ENCODE measurements at places on chromosomes 7 and 10.

GRCh38 chr7:140670343-140670935 lies 2.3 kb upstream of the ADCK2 start:
- DNase-seq: no peak

DNA sequence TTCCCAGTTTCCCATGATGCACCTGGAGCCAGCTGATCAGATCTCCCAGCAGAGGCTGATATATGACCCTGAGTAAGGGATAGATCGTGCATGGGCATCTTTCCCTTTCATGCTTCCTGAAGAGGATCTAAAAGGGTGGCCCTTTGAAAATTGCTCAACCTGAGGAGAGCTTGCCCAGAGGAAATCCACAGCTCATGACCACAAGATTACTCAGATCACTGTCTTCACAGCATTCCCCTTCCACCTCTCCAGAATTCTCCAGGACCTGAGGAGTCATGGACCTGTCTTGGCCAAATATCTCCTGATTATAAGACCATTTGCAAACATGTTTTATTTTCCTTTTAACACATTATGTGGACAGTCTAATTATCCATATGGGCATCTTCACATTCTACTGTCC lies 328.1 kb downstream of the LHFPL3 start:
- no peak for DNase-seq

DNA sequence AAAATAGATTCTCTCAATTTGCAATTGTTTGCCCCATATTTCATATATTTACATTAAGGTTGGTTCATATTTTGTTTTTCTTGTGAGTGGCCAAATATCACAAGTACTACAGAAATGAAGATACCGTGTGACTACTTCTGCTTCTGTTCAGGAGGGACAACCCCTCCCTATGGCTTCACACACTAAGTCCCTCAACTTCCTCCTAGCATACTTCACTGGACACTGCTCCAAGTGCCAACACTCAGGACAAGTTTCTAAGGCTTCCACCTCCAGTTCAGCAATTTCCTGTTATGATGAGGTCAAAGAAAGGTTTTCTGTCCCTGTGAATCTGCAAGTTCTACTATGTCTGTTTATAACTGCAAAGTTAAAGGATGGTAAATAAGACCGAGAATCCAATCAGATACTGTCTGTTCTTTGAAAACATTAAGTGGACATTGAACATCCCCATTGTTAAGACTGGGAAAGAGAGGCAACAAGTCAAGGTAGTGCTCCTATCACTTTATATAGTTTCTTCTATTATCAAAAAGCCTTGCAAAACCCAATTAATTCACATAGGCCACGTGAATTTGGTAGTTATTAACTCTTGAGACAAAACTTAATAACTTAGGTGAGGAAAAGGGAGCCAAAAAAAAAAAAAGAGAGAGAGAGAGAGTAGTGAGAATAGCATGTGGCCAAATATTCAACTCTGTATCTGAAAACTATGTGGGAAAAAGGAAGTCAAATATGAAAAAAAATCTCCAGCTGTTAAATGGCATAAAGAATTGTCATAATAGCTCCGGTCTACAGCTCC lies 81.3 kb upstream of the DKK1 start:
- no peak for DNase-seq

DNA sequence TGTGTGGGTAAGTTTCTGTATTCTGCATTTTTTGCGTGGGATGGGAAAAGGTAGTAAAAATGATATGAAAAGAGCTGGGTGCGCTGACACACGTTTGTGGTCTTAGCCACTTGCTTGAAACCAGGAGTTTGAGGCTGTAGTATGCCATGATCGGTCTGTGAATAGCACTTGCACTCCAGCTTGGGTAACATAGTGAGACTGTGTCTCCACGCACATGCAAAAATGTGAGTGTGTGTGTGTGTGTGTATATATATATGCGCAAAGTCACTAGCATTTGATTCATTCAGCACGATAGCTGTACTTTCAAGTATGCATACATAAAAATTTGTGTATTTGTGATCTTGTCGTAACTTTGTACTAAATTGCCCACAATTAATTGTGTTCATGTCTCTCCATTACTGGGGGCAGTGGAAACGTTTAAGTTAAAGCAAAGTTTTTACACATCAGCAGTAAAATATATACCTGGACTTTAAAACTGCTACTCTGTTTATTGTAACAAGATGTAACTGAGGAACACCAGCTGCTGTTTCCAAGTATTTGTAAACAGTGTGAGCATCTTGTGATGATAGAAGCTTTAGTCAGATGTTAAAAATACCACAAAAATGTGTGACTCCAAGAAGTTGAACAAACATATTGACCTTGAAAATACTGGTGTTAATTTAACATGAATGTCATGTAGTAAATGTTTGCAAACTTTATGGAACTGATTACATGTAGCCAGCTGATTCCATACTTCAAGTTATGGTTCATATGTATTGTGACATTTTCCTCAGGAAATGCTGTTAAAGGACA lies 1.6 kb downstream of the ZRANB1 start:
- DNase-seq: no peak

DNA sequence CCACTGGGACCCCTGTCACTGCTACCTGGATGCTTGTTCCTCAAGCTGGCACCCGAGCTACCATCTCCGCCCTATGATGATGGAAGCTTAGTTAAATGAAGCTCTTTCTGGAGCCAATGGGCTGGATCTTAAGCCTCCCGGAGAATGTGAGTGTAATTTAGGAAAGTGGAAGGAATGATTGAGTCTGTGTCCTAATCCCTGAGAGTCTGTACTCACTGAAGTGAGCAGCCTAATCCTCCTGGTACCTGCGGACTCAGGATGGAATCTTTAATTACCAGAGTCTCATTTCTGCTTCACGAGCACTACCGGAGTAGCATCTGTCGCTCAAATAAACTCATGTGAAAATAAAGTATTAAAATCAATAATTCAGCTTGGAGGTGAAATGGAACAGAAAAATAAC lies 255.5 kb downstream of the WDR37 start:
- no peak for DNase-seq

DNA sequence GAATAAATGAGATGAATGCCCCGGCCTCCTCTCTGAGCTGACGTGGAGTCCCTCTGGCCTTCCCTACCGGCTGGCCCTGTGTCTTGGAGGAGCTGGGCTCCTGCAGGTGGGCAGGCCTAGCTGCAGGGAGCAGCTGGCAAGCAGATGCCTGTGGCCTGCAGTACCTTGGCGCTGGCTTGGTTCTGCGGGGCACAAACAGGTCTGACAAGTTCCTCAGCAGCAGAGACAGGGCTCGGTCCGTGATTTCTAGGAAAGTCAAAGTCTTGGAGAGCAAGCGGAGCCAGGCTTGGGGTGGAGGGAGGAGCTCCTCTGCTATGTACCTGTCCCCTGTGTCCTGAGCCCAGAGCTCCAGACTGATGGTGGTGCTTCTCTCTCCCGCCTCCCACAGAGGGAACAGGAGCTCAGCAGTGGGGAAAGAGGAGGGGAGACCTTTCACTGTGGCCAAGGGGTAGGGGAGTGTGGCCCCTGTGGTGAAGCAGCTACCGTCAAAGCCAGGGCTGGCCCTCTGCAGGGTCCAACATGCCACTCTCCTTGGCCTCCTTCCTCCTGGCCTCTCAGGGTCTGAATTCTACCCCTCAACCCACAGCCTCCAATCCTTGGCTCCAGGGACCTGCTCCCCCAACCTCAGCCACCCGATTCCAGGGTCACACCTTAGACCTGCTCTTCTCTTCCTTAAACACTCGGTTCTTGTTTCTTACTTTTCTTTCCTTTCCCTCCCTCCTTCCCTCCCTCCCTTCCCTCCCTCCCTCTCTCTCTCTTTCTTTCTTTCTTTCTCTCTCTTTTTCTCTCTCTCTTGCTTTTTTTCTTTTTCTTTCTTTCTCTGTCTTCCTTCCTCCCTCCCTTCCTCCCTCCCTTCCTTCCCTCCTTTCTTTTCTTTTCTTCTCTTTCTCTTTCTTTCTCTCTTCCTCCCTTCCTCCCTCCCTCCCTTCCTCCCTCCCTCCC lies 20.1 kb downstream of the MYL10 start:
- no peak for DNase-seq

DNA sequence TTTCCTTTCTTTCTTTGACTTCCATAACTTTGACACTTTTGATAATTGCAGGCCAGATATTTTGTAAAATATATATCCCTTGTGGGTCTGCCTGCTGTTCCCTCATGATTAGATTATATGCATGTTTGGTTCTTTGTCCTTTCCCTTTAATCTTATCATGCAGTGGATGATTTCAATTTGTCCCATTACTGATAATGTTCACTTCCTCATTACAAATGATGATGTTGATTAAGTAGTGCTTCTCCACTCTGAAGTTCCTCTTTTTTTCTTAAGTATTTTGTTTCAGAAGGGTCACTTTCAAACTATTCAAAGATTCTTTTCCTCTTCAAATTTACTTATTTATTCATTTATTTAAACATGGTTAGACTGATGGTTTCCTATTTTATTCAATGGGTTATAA lies 898.1 kb downstream of the XPNPEP1 start:
- no peak for DNase-seq

DNA sequence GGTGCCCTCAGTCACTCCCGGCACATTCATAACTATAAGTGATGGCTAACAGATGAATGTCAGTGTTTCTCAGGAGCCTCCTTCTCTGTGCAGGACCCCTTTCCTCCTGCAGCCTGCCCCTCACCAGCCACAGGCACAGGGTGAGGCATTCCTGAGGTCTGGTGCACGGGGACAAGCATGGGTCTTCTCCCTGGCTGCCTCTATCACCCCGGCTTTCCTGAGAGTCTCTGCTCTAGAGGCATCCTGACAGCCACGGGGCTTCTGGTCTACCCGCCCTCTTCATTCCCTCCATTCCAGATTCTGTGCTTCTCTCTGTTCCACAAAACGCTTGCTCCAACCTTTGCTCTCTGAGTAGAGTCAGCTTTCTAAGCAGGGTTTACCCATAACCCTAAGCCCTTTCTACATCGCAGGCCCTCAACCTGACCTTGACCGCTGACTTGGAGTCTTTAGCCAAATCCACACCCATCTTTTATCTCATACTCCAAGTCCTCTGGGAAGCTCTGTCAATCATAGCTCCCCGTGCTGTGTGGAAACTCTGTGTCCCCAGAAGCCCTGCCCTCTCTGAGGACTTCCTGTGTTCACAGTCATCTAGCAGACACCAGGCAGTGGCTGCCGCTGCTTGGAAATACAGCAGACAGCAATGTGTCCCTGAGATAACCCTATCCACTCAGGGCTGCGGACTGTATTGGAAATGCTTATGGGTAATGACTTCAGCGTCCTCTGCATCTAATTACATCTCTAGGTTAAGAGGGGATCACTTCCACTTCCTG lies 159.0 kb downstream of the SFMBT2 start:
- no peak for DNase-seq

GRCh38 chr10:95588025-95588424 lies 26.9 kb upstream of the SORBS1 start:
- no peak for DNase-seq

- no peak for DNase-seq
Observed at GRCh38 chr10:78279756-78280155, 246.1 kb downstream of the RPS24 start.

DNA sequence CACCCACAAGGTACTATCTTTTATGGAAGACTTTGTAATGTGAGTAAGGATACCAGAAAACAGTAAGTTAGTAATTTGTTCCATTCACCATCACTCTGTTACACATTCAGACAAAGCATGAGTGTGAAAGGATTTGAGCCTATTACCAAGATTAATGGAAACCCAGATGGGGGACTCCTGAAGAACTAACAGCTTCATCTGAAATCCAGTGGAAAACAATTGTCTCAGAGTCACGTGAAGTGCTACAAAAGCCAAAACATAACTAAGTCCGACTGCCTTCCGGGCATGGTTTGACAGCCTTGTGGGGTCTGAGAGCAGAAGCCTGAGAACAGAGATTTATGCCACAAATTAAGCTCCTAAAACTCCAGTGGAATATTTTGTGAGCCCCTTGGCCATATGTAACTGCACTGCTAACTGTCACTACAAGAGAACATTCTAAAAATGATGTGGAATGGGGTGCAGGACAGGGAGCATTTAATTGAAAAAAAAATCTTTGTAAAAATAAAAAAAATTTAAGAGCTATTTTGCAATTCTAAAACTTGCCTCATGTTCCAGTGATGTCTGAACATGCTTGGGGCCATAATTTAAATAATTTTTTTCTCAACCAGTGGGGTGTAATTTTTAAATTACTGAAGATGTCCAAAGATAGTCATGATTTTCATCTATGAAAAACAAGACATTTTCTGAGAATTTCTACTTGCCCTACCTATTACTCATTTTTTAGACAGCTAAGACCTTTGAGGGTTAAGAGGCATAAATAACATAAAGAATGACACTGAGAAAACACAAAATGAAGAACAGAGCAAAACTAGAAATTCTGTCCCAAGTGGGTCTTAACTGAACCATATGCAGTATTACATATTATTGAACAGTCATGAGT lies 555.0 kb downstream of the INHBA start:
- DNase-seq: no peak

GRCh38 chr10:3907514-3907913 lies 122.5 kb upstream of the KLF6 start:
- no peak for DNase-seq

DNA sequence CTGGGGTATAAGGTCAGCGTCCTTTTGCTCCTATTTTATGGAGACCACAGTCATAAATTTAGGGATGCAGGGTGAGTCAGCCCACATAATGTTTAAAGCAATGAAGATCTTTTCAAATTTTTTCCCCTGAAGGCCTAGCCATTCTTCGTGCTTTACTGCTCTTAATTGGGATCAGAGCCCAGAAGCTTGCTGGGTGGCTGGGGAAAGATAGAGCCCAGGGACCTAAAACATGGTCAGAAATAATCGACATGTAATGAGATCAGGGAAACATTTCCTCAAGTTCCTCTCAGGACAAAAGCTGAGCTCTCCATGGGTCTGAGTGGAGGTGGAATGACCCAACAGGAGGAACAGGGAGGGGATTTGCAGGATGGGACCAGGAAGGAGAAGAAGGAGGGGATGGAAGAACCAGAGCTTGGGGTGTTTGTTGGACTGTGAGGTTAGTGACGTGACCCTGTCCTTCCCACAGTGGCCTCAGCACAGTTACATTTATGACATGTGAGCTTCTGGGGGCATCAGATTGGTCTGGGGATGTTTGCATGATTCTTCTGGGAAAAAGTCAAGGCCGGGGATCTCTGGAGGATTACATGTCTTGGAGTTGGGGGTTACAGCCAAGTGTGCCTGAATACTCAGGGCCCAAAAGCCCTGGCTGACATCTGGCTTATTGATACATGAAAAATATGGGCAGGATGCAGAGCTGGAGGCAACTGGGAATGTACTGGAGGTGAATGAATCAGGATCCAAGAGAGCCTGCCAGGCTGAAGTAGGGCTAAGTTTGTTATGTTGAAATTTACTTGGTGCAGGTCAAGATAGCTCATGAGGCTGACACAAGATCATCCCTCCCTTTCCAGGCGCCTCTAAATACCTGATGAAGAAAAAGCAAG lies 477.9 kb downstream of the RPS24 start:
- no peak for DNase-seq

GRCh38 chr7:135390829-135391228 lies 119.1 kb downstream of the CNOT4 start:
- no peak for DNase-seq

DNA sequence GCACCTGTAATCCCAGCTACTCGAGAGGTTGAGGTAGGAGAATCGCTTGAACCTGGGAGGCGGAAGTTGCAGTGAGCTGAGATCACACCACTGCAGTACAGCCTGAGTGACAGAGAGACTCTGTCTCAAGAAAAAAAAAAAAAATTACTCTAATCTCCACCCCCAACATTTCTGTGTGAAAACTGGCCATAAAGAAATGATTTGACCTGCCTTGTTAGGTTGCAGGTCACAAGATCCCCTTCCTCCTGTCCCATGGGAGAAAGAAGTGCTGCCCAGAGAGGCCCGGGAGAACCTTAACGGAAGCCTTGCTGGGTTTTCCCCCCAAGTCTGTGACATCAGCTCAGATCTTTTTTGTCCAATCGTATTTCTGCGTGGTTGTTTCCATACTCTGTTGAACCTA lies 8.7 kb upstream of the CALHM1 start:
- DNase-seq: no peak

All from putamen (tissue), 1 donor.